ENCODE measurements at places on chromosomes 13 and 19.

DNA sequence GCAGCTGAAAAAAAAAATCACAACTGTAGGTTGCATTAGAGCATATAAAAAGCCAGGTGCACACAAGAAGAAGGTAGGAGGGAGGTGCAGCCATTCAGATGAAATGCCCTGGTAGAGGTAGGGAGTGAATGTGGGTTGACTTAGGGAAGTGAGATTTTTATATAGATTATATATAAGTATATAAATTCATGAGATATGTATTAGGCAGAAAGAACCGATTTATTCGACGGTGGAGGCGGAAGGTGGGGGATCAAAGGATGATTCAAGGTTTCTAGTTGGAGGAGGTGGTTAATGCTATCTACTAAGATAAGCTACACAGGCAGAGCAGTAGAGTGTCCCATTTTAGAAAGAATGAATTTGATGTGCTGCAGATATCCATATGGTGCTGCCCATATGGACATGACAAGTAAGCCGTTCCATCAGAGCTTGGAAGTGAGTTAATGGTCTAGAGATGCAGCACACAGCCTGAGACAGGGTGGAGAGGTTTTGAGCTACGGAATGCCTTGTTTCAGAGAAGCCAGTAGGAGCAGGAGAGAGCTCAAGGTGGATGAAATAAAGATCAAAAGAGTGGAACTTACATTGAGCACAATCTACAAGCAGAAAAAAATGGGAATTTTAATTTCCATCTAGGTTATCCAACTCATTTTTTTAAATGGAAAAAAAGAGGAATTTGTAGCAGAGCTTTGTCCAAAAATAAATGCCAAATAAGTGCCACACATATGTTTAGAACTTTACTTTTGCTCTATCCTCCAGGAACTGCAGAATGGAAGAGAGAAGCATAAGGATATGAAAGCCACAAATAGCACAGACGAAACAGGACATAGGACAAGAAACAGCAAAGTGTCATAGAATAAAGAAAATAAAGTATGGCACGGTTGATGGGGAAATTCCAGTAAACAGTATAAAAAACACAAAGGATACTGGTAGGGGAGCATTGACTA, 177.3 kb downstream of the PCDH9 start:
- DNase-seq: no peak

DNA sequence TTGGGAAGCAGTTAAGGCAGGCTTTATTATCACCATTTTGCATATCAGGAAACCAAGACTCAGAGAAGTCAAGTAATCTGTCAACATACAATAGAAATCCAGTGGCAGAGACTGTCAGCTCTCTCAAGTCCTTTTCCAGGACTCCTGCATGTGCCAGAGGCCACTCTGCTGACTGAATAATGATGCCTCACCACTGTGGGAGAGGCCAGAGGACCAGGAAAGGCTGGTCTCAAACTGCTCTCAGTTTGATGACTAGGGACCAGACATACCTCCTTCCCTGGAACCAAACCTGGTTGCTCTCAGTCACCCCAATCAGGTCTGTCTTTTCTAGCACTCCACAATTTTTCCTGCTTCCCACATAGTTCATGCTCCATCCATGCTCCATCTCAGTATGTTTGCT, 8.0 kb downstream of the RNASEH2B start:
- no peak for DNase-seq

- DNase-seq: no peak
These were observed 301.2 kb downstream of the ZNF536 start for GRCh38 chr19:30673336-30673735.

DNA sequence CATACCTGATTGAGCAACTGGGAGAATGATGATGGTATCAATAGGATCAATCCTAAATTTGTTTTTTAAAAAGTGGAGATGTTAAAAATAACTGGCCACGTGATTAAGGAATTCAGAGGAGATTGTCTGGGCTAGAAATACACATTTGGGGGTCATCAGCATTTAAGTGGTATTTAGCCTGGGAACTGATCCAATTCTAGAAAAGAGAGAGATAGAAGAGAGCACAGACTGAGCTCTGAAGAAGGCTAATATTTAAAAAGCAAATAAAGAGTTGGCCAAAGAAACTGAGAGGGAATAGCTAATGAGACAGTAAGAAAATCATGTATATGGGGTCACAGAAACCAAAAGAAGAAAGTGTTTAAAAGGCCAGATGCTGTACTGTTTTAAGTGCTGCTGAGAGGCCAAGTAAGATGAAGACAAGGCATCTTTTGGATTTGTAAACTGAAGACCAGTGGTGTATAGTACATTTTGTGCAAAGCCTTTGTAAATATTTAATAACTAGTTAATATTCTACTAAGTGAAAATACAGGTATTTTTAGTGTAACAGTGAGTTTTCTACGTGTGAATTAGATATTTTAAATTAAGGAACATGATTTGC, 40.2 kb downstream of the UBL3 start:
- DNase-seq: no peak

DNA sequence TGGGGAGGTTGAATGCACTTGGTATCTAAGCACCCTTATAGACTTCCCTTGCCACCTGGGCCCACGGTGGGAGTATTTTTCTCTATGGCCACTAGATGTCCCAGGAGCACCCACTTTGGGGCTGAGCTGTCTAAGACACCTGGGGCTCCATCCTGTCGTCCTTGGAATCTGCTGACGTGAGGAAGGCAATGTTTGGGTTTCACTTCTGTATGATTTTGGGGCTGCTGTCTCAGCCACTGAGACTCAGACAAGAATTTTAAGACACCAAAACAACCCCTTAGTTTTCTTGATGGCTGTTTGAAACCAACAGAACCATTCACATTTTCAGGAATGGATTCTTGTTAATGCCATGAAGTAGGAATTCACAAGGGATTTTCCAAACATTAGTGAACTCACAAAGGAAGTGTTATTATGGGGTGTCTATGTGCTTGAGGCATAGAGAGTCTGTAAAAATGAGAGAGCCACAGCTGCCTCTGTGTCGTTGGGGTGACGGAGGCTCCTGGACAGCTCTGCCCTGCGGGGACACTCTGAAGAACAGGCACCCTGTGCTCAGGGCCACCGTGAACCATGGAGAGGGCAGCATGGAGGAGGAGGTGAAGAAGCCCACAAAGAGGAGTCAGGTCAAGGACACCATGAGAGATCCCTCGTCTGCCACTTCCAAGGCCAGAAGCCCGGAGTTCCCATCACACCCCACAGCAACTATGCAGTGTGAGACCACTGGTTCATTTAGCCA, 106.8 kb upstream of the SPATA13 start:
- DNase-seq: no peak

DNA sequence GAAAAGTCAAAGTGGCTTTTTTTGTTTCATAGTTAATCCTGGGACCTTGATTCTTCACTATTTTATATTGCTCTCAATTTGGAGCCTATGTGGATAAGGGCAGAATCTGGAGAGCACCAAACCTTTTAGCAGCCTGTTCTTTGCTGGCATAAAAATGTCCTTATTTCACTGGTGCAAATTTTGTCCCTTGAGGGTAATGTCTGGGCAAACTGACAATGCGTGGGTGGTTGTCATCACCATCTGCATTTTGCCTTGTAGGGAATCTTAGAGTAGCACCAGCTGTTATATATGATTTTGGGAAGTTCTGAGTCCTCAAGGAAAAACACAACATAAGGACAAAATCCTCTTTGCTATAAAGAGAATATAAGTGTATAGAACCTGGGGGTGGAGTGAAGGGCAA, 336.9 kb upstream of the HTR2A start:
- no peak for DNase-seq

DNA sequence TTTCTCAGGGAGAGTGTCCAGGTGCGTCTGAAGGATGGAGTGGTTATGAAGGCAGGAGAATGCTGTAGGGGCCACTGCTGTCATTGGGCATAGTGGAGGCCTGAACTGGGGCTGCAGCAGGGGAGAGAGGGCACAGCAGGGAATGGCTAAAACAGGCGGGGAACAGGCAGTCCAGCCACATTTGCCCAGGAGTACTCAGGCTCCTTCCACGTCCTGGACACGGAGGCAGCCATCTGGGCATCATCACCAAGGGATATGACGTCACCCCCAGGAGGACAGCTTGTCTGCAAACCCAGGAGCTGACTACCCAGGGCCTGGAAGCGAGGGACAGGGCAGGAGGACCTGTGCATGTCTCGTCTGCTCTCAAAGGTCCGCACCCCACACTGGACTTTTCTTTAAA, 22.2 kb downstream of the VSTM2B start:
- DNase-seq: no peak

- DNase-seq: no peak
These were observed 29.7 kb downstream of the RASA3 start for GRCh38 chr13:114102521-114103288.

DNA sequence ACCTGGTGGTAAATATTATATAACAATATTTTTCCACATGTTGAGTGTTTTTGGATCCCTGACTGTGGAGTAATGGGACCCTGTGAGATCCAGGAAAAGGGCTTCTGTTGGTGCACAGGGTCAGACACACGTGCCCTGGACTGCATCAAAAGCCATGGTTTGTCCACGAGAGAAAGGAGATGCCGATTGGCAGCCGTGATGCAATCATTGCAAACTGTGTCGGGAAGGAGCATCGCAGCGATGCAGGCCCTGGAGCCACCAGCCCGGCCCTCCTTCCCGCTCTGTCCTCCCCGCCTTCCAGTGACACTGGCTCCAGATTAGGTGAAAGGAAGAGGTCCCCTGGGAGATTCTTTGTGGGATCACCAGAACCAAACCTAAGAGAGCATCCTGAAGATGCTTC, 9.1 kb downstream of the COL4A2 start:
- DNase-seq: no peak

DNA sequence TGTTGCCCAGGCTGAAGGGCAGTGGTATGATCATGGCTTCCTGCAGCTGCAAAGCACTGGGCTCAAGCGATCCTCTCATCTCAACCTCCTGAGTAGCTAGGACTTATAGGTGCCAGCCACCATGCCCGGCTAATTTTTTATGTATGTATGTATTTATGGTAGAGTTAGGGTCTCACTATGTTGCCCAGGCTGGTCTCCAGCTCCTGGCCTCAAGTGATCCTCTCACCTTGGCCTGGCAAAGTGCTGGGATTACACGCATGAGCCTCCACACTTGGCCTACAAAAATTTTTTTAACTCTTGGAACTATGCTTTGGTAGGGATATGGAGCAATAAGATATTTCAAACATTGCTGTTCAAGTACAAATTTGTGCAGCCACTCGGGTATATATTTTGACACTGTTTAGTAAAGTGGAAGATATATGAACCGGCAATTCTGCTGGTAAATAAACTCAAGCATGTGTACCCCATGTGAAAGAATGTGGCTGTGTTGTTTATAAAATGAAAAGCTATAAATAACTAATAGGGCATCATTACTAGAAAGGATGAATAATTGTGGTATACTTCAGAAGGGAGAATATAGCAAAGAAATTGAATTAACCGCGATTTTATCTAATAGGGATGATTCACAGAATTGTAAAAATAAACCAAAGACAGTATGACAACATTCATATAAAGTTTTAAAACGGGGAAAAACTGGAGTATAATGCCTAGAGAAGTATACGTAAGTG, 1.1 kb downstream of the ZNF566 start:
- no peak for DNase-seq

- DNase-seq: peak; percentile 80
These were observed at the start of gene FBXO17 for GRCh38 chr19:38975214-38975860. TSS of gene FBXO17 (minus strand) at chr19:38975742. CDS start at chr19:38950319, 25,423 bp downstream.

GRCh38 chr13:113528101-113528812, 37.7 kb upstream of the DCUN1D2 start:
- no peak for DNase-seq

DNA sequence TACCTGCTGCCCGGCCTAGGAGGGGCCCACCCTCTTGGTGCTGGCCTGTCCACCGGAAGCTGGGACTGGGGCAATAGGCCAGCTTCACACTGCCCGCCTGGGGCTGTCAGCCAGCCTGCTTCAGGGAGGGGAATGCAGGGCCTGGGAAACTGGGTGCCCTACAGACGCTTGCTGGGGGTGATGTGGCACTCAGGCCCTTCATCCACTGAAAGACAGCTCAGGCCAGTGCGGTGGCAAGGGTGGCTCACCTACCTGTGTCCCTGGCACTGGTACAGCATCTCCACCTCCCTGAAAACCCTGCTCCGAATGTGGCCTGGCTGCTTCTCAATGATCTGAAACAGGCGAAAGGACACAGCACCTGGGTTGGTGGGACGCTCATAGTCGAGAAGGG, 7.8 kb downstream of the MKNK2 start:
- no peak for DNase-seq

DNA sequence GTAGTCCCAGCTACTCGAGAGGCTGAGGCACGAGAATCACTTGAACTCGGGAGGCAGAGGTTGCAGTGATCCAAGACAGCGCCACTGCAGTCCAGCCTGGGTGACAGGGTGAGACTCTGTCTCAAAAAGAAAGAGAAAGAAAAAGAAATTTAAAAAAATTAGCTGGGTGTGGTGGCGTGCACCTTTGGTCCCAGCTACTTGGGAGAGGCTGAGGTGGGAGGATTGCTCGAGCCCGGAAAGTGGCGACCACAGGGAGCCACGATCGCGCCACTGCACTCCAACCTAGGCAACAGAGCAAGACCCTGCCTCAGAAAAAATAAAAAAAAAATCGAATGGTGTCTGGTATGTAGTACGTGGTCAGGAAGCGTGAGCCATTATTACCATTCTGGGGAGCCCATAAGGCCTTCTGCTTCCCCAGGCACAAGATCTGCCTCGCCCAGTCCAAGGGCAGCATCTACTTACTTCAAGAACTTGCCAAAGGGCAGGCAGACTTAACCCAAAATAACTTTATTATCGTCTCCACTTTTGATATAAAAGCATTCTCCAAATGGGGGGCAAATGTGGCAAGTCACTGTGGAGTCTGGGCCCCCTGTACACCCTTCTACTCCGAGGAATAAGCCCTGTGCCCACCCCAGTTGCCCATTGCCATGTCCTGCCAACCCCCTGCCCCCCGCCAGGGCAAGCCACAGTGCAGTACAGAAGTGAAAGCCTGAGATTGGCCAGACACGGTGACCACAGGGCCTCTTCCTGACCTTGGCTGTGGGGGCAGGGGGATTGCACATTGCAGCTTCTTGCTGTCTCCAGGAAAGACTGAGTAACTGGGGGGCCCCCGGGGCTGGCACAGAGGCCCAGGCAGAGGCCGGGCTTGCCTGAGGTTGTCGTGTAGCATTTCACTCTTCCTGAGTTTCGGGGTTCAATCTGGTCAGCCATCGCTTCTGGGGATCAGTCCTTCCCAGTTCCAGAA, 12.6 kb downstream of the CCL25 start:
- no peak for DNase-seq

DNA sequence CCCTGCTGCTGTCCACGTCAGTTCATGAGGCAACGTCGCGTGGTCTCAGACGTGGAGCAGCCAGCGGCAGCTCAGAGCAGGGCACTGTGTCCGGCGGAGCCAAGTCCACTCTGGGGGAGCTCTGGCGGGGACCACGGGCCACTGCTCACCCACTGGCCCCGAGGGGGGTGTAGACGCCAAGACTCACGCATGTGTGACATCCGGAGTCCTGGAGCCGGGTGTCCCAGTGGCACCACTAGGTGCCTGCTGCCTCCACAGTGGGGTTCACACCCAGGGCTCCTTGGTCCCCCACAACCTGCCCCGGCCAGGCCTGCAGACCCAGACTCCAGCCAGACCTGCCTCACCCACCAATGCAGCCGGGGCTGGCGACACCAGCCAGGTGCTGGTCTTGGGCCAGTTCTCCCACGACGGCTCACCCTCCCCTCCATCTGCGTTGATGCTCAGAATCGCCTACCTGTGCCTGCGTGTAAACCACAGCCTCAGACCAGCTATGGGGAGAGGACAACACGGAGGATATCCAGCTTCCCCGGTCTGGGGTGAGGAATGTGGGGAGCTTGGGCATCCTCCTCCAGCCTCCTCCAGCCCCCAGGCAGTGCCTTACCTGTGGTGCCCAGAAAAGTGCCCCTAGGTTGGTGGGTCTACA, 6.6 kb downstream of the FSTL3 start:
- DNase-seq: no peak

GRCh38 chr19:35851213-35852028, 883 bp downstream of the NPHS1 start:
- DNase-seq: no peak

GRCh38 chr19:4803736-4804695, 12.5 kb downstream of the FEM1A start:
- DNase-seq: peak; percentile 43

All from hindlimb muscle (tissue), 1 donor.